Amniotic epithelial cell (primary cell): ENCODE measurements at places on chromosomes 4 and X.
A peak's percentile ranks its signal among the peaks of the same experiment; 100 is the strongest.

- DNase-seq = no peak
Observed at GRCh38 chr4:82559735-82560120, 2.1 kb downstream of the TMEM150C start.

GRCh38 chrX:101347859-101348451, 587 bp downstream of the TIMM8A start:
- peak; percentile 48 for DNase-seq

DNA sequence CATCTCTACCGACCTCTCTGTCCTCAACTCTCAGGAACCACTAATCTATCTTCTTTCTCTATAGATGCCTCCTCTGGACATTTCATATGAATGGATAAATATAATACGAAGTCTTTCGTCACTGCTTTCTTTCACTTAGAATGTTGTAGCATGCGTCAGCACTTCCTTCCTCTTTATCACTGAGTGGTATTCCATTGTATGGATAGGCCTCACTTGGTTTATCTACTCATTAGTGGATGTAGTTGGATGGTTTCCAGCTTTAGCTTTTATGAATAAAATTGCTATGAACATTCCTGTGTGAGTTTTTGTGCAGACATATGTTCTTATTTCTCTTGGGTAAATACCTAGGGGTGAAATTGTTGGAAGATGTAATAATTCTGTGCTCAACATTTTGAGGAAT, 528.2 kb upstream of the FAT1 start:
- DNase-seq = no peak

DNA sequence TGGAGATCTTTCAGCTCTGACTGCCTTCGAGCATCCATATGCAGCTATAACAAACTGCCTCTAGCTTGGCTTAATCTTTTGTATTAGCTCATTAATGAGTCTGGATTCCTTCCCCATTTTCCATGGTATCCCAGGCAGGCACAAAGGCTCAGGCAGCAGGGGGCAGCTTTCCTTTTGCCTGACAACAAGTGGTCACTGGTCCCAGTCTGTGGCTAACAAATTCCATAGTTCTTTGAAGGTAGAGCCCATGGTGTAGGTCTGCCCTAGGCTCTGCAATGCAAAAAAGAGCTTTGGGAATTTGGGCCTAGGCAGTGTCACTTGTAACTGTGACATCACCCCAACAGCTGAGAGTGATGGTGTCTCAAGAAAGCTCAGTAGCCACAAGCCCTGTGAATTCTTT, 234.4 kb upstream of the GPC4 start:
- DNase-seq = no peak

- no peak for DNase-seq
Observed at GRCh38 chrX:119997570-119997969, 54.0 kb upstream of the NKAP start.

DNA sequence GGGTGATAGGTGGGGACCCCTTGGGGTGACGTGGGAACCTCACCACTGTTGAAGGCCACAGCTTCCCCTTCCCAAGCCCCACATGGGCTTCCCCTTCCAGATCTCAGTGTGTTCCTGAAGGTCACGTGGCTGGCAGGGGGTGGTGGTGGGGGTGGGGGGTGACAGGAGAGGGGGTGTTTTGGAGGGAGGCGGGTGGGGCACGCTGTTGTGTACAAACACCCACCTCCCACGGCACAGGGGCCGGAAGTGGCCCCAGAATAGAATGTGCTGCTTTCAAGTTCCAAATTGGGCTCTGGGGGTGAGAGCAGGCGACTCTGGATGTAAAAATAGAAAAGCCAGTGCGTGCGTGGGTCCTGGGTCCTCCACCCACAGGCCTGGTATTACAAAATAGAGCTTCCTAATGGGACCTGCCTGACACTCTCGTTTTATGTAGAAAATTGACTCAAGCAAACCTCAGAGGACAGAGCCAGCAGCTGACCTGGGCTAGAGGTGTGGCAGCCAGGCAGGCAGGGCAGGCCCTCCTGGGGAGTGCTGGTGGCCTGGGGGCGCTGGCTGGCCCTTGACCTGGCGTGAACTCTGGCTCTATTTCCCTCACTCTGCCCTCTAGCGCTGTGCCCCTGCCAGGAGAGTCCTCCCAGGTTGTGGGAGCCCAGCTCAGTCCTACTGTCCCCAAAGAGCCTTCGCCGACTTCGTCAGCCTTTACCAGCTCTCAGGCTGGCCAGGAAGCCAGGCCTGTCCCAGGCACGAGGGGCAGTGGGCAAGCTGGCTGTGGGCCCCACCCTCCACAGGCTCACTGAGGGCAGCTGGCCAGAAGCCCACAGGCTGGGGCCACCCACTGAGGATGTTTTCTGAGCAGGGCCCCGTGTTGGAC, 5.4 kb upstream of the SH3BP2 start:
- DNase-seq = no peak

DNA sequence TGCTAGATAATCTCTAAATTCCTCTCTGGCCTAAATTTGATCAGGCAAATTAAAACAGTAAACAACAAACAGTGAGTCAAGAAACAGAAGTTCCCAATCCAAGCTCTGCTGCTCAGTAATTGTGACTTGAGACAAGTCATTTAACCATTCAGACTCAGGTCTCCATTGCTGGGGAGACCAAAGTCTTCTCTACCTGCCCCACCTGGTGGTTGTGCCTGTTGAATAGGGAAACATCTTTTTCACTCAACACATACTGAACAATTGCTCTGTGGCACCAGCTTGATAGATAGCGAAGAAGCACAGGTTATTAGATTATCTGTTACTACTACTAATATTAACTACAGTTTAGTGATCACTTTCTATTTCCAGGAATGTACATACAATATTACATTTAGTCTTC, 112.1 kb upstream of the EOLA2 start:
- no peak for DNase-seq

- no peak for DNase-seq
Observed at GRCh38 chr4:109592367-109592766, 32.3 kb downstream of the MCUB start.

DNA sequence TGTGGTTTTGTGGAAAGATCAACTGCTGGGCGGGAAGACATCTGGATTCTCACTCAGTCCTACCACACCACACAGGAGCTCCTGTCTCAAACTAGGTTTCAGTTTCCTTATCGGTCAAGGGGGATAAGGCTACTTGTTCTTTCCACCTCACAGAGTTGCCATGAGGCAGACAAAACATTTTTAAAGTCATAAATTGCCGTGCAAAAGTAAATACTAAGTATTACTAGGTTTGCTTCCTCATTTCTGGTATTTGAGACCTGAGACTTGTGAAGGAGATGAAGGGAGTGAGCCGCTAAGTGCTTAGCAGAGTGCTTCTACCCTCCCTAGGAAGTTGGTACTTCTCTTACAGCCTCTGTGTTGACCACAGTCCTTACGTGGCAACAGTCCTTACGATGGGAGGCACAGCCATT, 1.5 kb downstream of the LAP3 start:
- DNase-seq = peak; percentile 7

- DNase-seq = no peak
Observed at GRCh38 chrX:97728215-97728614, 844.5 kb downstream of the RPA4 start.

DNA sequence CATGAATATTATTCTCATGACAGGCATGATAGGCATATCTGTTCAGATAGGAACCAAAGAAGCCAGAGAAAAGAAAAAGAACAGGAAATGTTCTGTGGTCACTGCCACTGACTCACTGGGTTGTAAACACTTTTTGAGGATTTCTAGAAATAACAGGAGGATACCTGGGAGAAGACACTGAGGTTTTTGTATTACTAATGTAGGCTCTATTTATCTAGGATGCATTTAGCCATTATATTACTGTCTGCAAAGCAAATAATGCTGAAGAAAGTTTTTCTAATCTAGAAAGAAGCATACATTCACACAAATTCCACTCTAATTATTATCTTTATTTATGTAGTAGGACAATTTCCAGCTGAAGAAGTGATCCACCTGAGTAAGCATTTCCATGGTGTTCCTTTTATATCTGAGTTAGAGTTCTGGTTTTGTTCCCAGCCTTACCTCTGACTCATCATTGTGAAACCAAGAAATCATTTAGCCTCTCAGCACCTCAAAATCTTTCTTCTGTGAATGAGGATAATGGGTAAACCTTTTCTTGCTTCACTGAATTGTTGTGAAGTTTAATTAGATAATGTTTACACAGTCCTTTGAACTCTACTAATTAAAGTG, 40.2 kb upstream of the EPGN start:
- DNase-seq = peak; percentile 89

GRCh38 chr4:107818301-107818910, 6.3 kb upstream of the SGMS2 start:
- no peak for DNase-seq

- DNase-seq = peak; percentile 66
Observed at GRCh38 chr4:170386511-170386910, 296.8 kb upstream of the AADAT start.

DNA sequence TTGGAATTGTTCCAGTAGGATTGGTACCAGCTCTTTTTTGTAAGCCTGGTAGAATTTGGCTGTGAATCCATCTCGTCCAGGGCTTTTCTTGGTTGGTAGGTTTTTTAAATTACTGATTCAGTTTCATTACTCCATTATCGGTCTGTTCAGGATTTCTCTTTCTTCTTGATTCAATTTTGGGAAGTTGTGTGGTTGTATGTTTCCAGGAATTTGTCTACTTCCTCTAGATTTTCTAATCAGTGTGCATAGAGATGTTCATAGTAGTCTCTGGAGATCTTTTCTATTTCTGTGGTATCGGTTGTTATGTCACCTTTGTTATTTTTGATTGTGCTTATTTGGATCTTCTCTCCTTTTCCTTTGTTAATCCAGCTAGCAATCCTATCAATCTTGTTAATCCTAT, 248.7 kb downstream of the ARHGAP10 start:
- DNase-seq = no peak

DNA sequence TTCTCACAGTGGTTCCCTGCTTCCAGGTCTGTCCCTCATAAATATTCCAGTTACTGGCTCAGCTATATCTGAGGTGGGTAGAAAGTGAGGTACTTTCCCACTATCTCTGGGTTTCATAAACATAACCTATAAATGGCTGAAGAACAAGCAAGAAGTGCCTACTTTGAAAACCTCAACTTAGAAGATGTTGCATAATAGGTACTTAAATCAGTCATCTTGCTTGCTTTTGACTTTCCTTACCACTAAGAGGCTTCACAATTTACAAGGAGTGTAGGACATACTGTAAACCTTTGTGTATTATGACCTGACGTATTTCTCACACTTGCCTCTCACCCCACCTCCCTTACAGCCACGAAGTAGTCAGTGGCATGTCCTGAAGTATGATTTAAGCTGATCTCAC, 145.9 kb downstream of the PCDH19 start:
- no peak for DNase-seq

- no peak for DNase-seq
Observed at GRCh38 chr4:123409334-123409733, 12.7 kb downstream of the SPRY1 start.

- DNase-seq = no peak
Observed at GRCh38 chr4:104504536-104504935, 9.8 kb upstream of the CXXC4 start.

DNA sequence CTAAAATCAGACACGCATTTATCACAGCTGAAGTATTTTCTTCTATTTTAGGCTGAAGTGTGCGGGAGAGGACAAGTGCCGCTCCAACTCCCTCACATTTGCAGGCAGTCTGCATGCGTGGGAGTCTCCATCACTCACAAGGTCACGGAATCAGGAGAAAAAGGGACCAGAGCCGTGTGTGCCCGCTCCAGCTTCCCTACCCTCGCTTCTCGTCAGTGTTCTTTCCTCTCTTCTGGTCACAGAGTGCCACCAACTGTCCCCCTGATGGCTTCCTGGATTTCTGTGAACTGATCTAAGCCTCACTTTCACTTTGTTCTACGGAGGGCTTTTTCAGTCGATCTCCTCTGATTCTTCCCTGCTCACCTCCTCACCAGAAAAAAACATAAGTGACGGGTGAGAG, 407.4 kb upstream of the AADAT start:
- no peak for DNase-seq

- DNase-seq = no peak
Observed at GRCh38 chr4:21884615-21885014, 64.0 kb downstream of the KCNIP4 start.

DNA sequence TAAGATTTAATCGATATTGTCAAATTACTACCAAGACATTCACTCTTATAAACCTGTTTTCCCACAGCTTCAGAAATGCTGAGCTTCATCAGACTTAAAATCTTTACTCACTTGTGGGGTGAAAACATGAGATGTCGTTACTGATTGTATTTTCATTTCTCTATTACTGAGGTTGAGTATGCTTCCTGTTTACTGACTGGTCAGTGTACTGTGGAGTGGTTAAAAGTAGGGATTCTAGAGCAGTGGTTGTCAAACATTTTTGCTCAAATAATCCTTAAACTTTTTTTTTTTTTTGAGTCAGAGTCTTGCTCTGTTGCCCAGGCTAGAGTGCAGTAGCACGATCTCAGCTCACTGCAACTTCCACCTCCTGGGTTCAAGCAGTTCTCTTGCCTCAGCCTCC, 50.3 kb downstream of the NSUN7 start:
- no peak for DNase-seq

DNA sequence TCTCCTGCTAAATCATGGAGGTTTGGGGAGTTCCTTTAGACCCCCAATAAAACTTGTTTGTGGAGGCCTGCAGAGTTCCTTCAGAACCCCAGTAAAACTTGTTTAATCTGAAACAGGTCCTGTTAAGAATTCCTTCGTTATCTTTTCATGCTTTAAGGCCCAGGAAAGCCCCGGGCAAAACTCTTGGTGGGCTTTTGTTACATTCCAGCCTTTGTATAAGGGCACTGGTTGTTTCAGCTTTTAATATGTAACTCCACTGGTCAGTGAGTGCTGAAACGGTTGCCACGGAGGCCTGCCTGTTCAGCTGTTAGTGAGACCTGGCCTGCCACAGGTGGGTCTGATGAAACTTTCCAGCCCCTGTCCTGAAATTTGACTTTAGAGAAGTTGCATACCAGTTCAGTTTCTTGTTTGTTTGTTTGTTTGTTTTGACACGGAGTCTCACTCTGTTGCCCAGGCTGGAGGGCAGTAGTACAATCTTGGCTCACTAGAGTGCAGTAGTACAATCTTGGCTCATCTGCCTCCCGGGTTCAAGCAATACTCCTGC, 12.4 kb upstream of the DHRSX start:
- DNase-seq = no peak

- peak; percentile 14 for DNase-seq
Observed at GRCh38 chrX:10450959-10451355, 169.4 kb downstream of the MID1 start.

- peak; percentile 15 for DNase-seq
Observed at GRCh38 chr4:80897537-80898303, 132.8 kb upstream of the BMP3 start.

DNA sequence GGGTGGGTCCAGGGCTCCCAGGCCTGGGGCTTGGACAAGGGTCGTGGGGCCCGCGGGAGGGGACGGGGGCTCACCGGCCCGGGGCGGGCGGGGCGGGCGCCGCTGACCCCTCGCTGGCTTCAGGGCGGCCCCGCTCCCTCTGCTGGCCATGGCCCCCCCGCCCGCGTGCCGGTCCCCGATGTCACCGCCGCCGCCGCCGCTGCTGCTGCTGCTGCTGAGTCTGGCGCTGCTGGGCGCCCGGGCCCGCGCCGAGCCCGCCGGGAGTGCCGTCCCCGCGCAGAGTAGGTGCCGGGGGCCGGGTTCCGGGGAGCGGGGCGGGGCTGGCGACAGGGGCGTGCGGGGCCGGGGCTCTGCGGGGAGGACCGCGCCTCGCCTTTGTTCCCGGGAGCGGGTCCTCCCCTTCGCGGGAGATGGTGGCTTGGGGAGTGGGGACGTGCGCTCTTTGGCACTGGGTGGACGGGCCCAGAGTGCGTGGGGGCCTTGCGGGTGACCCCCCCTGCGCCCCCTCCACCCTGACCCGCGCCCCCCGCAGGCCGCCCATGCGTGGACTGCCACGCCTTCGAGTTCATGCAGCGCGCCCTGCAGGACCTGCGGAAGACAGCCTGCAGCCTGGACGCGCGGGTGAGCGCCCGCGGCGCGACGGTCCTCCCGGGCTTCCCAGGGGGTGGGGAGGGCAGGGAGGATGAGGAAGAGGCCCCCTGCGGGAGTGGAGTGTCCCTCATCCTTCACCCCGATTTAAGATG, 16.8 kb upstream of the NAT8L start:
- no peak for DNase-seq
